Endothelial cell (in vitro differentiated cells): ENCODE measurements at places on chromosomes 5 and 9.

- DNase-seq, result peak; percentile 68
Observed at GRCh38 chr5:135462304-135462703, 10.2 kb upstream of the TIFAB start.

DNA sequence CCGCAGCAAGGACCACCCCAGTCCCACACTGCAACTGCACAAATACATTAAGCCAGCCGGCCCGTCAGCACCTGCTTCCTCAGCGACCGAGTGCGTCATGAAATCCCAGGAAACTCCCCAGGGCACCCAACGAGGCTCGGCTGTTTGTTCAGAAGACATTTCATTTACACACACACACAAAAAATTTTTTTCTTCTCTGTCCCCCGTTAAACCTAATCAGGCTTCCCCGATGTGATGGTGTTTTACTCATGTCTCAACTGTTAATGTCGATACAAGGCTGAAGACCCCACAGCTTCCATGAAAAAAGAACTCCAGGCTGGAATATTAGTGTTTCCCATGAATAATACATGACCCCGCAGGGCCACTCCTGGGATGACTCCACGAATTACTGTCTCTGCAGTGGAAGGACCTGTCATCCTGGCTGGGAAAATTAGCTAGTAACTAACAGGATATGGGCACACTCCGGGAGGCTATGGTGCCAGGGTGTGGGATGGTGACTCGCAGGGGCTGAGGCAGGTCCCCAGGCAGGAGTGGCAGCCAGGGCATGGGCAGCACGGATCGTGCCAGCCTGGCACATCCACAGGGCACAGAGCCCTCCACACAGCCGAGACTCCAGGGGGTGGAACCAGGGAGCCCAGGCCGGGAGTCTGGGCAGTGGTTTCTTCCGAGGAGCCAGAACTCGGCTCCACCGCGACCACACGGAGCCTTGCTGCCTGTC is 102.4 kb downstream of the VAV2 start:
- no peak for DNase-seq

DNA sequence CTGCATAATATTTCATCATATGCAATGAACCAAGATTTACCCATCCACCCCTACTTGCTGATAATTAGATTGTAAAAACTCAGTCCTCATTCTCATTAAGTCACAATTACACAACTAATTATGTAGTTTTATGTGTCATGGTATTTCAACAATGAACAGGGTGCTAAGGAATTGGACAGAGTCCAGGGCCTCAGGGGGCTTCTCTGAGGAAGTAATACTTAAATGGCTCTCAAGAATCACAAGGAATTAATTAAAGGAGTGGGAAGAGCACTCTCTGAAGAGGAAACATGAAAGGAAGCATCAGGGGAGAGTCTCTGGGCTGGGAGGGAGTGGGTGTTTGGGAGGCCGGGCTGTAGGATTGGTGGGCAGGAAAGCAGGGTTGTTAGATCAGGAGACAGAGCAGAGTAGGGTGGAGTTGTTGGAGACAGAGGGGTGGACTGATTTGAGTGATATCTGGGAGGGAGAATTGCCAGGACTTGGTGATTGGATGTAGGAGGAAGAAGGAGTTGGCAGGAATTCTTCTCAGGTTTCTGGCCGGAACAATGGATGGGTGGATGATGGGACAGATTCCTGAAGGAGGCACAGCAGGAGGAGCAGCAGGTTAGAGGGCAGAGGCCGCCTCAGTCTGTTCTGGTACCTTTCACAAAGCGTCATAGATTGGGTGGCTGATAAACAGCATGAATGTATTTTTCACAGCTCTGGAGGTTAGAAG is 23.0 kb upstream of the NSG2 start:
- DNase-seq, result no peak

GRCh38 chr9:116039312-116039711 is 114.3 kb upstream of the PAPPA start:
- no peak for DNase-seq

- DNase-seq, result no peak
Observed at GRCh38 chr9:136865768-136866103, 372 bp downstream of the EDF1 start.
